ENCODE measurements at places on chromosomes 7 and 10. TPM values are rescaled to one million over a fixed set of nuclear protein-coding genes. Genes with fewer than 3 reads are reported as not detected.

Gene HPSE2
- not detected for total RNA-seq

Gene EIF5AL1
- total RNA-seq = 0.76 TPM

Gene CHCHD1
- total RNA-seq = 15.3 TPM

Gene AKR1C8
- not detected for total RNA-seq

Gene WDR86
- total RNA-seq = 1.4 TPM

Gene TMEM229A
- not detected for total RNA-seq

Gene RAPGEF5
- total RNA-seq = 37.6 TPM

Gene CYP2C8
- 1.9 TPM for total RNA-seq

Gene SSMEM1
- not detected for total RNA-seq

Gene AS3MT
- not detected for total RNA-seq

Gene CLRN3
- total RNA-seq = not detected

Gene NACAD
- total RNA-seq = 0.49 TPM

Gene SSC4D
- not detected for total RNA-seq

Gene ATRNL1
- 1.7 TPM for total RNA-seq

All from B cell (primary cell).